ENCODE measurements at places on chromosomes 12 and 14.

DNA sequence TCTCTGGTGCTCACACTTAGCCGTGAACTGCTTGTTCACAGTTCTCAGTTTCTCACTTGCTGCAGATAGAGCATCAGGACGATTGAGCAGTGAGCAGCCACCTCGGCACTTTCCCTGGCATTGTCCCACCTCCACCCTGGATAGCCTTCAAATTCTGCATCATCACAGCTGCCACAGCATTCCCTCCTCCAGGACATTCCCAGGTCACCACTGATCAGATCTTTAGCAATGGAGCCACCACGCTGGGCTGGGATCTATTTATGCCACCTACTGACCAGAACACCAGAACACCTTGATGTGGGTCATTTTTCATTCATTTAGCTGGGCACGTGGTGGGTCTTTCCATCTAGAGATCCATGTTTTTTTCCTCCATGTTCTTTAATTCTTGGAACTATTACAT lies 23.6 kb downstream of the ACADS start:
- no peak for DNase-seq

- no peak for DNase-seq
Measured at GRCh38 chr14:47435331-47435965, 240.0 kb downstream of the MDGA2 start.

- peak; percentile 30 for DNase-seq
Measured at GRCh38 chr12:54294152-54294952, 6.5 kb downstream of the NFE2 start.

DNA sequence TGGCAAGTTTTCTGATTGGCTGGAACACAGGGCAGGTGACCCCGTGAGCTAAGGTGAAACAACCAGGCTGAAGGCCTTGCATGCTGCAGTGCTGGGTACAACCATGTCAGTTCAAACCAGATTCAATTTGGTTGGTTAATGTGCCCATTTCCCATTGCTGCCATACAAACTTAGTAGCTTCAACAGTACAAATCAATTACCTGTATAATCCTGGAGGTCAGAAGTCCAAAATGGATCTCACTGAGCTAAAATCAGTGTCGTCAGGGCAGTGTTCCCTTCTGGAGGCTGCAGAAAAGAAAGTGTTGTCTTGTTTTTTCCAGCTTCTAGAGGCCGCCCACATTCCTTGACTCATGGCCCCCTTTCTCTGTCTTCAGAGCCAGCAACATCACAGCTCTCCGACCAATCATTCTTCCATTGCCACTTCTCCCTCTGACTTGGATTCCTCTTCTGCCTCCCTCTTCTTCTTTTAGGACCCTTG lies 221.7 kb downstream of the ZFP36L1 start:
- no peak for DNase-seq

- DNase-seq, result no peak
Measured at GRCh38 chr14:34081101-34081575, 130.3 kb upstream of the EGLN3 start.
